Activated CD8-positive, alpha-beta memory T cell treated with anti-CD3 and anti-CD28 coated beads for 48 hours (primary cell): ENCODE measurements at places on chromosomes 1 and 21.

- no peak for DNase-seq
These were observed 33.3 kb upstream of the IRF2BP2 start for GRCh38 chr1:234643111-234643849.

DNA sequence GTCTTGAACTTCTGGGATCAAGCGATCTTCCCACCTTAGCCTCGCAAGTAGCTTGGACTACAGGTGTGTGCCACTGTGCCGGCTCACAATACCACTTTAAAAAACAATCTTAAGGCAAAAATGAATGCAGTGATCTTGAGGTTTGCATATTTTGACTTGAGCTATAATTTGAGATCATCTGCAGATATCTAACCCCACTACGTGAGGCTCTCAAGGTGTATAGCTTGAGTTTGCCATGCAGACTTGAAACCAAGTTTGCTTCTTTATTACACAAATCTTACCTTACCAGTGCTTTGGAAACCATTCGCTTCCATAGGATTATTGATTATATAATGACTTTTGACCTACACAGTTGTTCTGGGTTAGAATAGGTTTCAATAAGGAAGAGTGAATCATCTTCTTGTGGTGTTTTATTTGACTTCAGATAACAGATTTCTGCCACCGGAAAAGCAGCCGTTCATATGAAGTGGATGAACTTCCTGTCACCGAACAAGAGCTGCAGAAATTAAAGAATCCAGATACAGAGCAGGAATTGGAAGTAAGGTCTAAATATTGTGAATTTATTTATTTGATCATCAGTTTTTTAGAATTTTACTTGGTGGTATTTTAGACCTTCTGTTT, 155.1 kb downstream of the VPS13D start:
- no peak for DNase-seq

DNA sequence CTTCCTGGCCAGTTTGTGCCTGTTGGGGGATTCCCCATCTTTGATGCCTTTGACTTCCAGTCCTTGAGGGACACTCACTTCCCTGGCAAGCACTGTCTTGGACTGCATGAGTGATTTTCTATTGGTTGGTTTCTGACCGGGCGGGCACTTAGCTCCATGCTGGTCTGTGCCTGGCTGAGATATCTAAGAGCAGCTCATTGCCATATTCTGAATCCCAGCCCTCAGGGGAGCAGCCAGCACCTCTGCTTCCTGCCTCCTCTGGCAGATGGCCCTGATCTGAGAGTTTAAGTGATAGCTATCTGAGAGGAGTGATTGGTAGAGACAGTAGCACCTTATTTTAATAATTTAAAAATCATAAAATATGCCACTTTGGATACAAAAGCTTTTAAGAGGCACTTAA, 52.5 kb downstream of the DISC1 start:
- no peak for DNase-seq

DNA sequence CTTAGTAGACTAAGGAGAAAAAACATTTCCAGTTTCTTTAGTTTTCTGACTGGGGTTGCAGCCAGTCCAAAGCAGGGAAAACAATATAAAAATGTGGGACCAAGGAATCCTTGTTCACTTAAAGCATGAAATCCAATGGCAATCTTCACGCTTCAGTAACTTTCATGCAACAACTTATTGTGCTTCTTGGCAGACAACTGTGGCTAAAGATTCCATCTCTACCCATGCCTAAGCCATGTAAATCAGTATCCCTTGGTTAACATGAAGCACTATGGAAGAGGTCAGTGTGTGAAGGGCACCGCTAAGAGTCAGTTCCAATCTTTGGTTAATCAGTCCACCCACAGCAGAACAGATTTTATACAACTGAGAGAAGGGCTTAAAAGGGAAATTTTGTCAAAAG, 201.8 kb upstream of the GREM2 start:
- no peak for DNase-seq

DNA sequence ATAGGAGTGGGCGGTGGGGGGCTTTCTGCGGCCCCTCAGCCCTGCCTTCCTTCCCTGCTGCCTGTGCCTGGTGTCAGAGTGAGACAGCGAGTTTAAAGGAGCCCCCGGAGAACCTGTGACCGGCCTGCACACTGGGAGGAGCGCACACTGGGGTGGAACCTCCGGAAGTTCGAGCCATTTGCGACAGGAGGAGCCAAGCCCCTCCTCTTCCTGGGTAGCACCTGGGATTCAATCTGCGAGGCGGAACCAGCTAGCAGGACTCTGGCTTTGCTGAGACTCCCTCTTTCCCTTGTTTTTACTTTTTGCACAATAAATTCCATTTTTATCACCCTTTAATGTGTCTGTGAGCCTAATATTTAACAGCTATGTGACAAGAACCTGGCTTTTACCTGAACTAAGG, 540.6 kb downstream of the NPHP4 start:
- DNase-seq: no peak
